ENCODE measurements at places on chromosomes 13 and 19.

DNA sequence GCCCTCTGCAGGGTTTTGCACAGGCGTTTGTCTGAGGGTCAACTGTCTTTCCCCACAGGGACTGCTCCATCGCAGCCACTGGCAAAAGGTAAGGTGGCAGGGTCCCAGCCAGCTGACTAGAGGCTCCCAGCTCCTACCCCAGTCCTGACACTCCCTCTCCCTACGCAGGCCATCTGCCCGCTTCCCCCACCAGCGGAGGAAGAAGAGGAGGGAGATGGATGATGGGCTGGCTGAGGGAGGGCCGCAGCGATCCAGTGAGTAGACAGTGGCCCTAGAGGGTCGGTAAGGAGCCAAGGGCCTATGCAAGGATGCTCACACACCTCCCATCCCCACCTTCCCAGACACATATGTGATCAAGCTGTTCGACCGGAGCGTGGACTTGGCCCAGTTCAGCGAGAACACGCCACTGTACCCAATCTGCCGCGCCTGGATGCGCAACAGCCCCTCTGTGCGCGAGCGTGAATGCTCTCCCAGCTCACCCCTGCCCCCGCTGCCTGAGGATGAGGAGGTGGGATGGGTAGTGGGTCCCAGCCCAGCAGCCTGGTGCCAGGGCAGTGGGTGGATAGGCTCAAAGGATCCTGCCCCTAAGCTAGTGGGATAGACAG lies 4.0 kb downstream of the HSPB6 start:
- no peak for DNase-seq

- DNase-seq: no peak
These were observed 12.3 kb upstream of the DNMT1 start for GRCh38 chr19:10207026-10207425.

- no peak for DNase-seq
These were observed 270.1 kb downstream of the SLITRK5 start for GRCh38 chr13:87941226-87941625.

GRCh38 chr13:31179754-31180153 lies 18.1 kb upstream of the HSPH1 start:
- no peak for DNase-seq

GRCh38 chr19:8004723-8005513 lies 523 bp downstream of the ELAVL1 start:
- no peak for DNase-seq

DNA sequence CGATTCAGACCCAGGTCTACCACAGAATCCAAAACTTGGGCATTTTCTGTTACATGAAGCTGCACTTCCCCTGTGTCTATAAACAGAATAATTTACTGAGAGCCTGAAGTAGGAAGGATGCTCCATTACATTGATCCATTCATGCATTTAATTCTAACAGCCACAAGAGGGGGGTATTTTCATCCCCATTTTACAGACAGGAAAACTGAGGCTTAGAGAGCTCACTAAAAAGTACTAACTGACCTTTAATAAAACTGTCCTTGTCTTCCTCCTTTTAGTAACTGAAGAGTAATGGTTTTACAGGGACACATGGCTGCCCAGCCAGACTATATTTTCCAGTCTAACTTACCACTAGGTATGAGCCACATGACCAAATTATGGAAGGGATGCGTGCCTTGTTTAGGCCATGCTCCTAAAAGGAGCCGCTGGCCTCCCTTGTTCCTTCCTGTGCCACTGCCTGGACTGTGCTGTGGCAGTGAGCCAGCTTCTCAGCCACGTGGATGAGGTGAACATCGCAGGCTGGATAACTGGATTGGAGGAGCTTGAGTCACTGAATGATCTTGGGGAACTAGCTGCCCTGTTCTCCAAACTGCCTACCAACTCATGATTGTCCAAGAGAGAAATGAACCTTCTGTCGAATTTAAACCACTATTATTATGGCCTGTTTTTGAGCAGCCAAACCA lies 108.3 kb downstream of the DOCK9 start:
- DNase-seq: no peak

DNA sequence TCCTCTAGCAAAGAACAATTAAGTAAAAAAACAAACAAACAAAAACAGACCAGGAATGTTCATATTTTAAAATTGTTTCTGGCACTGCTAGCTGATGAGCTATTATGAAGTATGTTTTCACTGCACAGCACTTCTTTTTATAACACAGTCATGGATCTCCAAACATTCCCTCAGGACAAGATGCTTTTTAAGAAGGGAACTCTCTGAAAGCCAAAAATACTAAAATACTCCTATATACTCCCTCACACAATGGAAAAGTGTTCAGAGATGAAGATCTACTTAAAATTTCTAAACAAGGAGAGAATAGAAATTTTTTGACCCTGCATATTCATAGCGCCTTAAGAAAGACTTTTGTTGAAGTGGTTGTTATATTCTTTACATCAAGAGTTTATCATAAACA lies 926.8 kb downstream of the DIAPH3 start:
- DNase-seq: no peak

DNA sequence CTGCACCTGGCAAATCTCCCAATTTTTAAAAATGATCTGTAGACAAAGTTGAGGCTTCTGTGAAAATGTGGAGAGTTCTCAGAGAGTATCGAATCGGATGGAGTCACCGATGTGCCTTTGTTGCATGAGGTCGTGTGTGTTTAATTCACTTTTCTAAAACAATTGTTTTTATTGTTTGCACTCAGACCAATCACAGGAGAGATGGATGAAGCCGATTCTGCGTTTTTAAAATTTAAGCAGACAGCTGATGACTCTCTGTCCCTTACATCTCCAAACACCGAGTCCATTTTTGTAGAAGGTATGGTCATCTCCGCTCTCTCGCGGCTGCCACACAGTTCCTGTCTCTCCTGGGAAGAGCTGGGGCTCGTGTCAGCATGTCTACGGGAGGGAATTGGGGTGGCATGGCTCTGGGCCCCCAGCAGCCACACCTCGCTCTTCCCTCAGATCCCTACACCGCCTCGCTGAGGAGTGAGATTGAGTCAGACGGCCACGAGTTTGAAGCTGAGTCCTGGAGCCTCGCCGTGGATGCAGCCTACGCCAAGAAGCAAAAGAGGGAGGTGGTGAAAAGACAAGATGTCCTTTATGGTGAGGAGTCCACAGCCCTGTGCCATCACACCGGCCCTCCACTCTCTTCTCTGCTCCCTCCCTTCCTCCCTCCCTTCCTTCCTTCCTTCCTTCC lies 47.2 kb downstream of the PEX11G start:
- no peak for DNase-seq

Measured in SHP77 (cell line).